HCEC 1CT (cell line): ENCODE measurements at places on chromosomes 12 and 14.
A peak's percentile ranks its signal among the peaks of the same experiment; 100 is the strongest.

DNA sequence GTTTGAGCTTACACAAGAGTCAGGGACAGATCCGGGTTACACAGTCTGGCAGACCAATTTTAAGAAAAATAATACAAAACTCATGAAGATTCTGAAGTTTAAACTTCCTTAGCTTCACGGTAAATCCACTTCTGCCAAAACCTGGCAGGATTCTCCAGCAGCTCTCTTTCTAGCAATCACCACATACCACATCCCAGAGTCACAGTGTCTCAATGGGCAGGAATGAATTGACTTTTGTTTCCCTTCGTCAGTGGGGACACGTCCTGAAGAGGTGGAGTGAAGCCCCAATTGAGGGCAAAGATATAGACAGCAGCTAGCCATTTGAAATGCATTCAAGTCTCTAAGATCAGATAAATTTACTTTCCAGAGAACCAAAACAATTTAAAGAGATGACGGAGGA is 117.1 kb upstream of the ARHGAP5 start:
- DNase-seq, result no peak

DNA sequence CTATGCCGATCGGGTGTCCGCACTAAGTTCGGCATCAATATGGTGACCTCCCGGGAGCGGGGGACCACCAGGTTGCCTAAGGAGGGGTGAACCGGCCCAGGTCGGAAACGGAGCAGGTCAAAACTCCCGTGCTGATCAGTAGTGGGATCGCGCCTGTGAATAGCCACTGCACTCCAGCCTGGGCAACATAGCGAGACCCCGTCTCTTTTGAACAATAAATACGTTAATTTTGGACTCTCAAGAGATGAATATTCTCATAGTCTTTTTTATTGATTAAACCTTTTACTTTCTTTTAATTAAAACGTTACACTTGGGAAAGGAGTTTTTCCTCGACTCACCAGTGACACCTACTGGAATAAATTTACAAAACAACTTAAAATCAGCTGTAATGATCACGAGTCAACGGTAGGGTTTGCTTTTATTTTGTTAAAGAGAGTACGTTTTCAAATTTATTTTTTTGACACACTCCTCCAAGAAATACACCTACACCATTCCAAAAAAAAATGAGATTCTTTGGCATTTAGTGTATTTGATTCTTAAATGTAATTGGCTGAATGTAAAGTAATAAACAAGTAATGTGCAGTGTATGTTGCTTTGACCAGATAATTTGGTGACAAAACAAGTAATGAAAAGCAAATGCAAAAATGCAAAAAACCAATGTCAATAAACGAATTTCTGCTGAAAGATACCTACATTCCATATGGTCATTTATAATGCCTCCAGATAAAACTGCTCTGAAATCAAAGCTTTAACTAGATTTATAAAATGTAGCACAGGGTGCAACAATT is 687 bp upstream of the RPS29 start:
- peak; percentile 61 for DNase-seq

GRCh38 chr12:90017316-90017715 is 308.7 kb upstream of the ATP2B1 start:
- peak; percentile 41 for DNase-seq

DNA sequence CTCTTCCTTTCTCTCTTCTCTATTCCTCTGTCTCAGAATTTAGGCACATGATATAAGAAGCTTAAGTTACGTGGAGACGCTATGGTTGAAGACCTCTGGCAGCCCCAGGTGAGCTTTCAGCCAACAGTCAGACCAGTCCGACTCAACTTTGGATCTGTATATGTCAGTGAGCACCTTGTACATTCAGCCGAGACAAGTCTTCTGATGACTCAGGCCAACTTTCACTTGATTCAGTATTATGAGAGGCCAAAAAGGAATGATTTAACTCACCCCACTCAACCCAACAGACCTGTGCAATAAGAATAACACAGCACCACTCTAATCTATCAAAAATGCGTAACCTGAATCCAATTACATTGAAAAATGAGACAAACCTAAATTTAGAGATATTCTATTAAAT is 47.5 kb upstream of the FOXG1 start:
- no peak for DNase-seq

DNA sequence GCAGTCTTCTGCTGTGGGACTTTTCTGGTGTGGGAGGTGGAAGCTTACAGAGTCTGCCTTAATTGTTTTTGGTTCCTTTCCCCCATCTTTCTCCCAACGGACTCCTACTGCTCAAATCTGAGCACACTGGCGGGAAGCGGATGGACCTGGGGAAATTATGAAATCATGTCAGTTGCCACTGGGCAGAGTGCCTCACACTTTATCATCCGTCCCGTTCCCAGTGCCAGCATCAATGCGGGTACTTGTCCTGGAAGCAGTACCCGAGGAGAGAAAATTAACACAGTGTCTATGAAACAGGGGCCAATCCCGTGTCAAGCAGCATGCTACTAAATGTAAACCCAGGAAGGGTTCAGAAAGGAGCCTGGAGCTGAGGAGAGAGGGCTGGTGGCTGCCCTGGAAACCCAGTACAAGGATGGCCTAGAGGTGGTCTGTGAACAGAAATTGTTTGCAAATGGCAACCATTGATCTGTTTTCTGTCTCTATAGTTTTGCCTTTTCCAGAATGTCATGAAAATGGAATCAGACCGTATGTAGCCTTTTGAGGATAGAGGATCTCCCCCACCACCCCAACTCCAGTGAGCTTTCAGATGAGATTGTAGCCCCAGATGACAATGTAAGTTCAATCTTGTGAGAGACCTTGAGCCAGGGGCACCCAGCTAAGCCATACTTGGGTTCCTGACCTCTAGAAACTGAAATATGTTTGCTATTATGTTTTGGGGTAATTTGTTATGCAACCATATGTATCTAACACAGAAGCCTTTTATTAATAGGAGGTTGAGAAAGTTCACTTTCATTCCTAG is 908 bp upstream of the CDKL1 start:
- peak; percentile 47 for DNase-seq

- peak; percentile 52 for DNase-seq
Observed at GRCh38 chr12:50581226-50582184, 76.7 kb downstream of the DIP2B start.

DNA sequence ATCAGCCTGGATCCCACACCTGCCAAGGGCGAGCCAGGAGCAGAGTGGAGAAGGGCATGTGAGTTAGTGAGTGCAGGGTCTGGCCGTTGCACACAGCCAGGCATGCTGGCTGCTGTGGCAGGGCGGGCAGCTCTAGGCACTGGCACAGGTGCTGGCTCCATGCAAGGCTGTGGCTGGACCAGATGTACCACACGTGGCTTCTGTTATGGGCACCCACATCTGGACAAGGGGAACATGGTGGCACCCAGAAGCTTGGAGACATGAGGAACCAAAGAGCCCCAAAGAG is 20.1 kb downstream of the SERPINA3 start:
- no peak for DNase-seq

GRCh38 chr12:62250671-62251608 is 9.3 kb upstream of the USP15 start:
- DNase-seq, result peak; percentile 57

DNA sequence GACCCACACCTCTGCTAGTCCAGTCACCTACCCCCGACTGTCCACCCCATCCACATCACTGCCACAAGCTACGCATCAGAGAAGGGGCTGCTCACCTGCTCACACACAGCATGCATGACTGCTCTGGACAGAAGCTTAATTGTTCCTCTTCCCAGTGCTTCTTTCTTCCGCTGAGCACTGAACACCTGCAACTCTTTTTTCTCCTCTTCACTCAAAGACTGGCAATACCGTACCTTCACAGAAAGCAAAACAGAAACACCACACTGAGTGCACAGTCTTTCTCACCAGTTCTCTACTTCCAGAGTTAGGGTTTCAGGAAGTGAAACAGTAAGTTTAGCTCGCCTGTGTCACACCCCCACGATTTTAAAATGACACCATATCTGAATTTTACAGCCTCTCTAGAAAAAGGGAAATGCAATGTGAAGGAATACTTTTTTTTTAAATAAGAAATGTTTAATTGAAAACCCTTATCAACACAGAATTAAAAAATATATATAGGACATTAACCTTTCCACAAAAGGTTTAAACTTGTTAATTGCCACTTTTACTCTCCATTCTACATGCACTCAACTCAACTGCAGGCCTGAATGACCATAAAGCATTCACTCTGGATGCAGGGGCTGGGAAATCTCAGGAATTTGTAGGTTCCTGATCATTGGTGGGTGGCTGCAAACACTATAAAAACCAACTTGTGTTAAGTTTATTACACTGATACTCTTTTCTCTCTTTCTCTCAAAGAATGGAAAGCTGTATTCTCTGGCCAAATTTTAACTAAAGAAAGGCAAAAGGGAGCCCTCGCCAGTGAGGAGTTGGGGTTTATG is 120.0 kb downstream of the PRICKLE1 start:
- no peak for DNase-seq

GRCh38 chr14:71529848-71530247 is 402.4 kb upstream of the RGS6 start:
- DNase-seq, result no peak

GRCh38 chr14:104425171-104425681 is 154.3 kb upstream of the C14orf180 start:
- no peak for DNase-seq

- no peak for DNase-seq
Observed at GRCh38 chr14:40623643-40624042, 983.0 kb upstream of the LRFN5 start.

- DNase-seq, result no peak
Observed at GRCh38 chr14:58477653-58478052, 50.1 kb downstream of the KIAA0586 start.
